ENCODE measurements at places on chromosomes 5 and 9.

- DNase-seq = no peak
Observed at GRCh38 chr5:162202285-162202880, 134.8 kb downstream of the GABRG2 start.

DNA sequence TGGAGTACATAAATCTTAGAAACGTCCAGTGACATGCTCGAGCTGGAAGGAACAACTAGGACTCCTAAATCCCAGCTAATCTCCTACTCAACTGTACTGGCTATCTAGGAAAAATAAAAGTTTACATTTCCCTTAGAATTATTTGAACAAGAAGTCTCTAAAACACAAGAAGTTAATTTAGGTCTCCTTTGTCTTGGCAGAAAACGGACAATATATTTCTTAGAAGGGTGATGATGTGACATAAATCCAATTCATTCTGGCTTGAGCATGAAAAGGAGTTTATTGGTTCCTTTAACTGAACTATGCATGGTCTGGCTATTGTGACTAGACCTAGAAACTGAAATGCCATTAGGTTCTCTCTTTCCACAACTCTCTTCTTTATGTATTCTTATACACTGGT, 1242.2 kb upstream of the DMAC1 start:
- no peak for DNase-seq

GRCh38 chr9:98551511-98552286, 157.0 kb downstream of the GABBR2 start:
- no peak for DNase-seq

DNA sequence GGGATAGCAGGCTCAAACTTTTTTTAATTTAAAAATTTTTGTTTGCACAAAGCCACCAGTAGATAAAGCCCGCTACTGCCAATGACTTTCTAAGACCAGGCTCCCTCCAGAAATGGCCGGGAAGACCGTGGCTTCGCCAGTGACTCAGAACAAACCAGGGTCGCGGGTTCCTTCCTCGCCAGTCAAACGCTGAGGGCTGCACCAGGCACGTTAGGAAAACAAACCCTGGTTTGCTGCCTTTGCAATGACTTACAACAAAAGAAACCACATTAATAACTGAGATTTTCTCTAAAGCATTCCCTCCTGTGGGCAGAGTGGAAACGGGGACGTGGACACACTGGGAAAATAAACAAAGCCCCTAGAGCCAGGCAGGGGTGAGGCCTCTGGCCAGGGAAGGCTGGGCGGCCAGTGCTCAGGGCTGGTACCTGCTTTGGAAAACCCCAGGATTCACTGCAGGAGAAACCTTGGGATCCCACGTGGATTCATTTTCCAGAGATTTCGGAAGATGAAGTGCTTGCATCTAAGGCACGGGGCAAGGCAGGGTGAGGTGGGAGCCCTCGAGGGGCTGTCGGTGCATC, 3.8 kb downstream of the PRRX2 start:
- no peak for DNase-seq

- DNase-seq = no peak
Observed at GRCh38 chr5:15799612-15800011, 299.6 kb downstream of the FBXL7 start.

- no peak for DNase-seq
Observed at GRCh38 chr5:7589800-7590199, 193.9 kb downstream of the ADCY2 start.

- no peak for DNase-seq
Observed at GRCh38 chr5:34598177-34598794, 57.8 kb upstream of the RAI14 start.

GRCh38 chr5:40623480-40624420, 56.0 kb upstream of the PTGER4 start:
- no peak for DNase-seq

DNA sequence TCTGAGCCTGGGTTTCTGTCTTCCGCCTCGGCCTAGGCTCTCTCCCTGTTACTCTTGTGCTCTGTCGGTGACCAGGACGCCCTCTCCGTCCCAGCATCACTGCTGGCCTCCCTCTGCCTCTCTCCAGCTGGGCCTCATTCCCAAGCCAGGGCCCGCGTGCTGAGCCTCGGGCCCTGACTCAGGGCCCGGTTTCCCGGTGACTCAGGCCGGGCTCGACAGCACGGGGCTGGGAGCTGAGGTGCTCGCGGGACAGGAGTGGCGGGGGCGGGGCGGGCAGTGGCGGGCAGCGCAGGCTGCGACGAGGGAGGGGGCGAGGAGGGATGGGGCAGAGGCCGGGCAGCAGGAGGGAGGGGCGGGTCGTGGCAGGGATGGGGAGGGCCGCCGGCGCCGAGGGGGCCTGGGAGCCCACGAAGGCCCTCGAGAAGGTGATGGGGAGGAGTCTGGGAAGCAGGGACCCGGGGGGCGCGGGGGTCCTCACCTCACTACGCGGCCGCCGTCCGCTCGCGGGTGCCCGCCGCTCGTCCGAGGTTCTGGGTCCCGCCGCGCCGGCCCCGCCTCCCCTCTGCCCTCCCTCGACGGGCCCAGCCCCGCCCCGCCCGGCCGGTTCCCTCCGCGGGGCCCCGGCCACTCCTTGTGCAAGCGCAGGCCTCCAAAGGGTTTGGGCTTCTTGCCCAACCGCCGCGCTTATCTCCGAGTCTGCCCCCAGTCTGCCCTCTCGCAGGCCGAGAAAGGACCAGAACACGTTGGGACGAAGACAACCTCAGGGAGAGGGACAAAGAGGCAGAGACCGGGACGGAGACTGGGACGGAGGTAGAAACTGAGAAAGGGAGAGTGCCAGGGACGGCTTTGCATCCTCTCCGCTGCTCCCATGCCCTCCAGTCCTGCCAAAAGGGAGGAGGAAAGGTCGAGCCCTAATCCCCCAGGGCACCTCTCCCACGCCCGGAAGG, at the start of gene ARAP3:
TSS of gene ARAP3 (minus strand) at position 536 of the 947 bp plus-strand sequence. CDS start 1,744 bp downstream, outside the sequence.
- DNase-seq = peak; percentile 96

GRCh38 chr5:101103874-101104273, 200.8 kb upstream of the ST8SIA4 start:
- no peak for DNase-seq

DNA sequence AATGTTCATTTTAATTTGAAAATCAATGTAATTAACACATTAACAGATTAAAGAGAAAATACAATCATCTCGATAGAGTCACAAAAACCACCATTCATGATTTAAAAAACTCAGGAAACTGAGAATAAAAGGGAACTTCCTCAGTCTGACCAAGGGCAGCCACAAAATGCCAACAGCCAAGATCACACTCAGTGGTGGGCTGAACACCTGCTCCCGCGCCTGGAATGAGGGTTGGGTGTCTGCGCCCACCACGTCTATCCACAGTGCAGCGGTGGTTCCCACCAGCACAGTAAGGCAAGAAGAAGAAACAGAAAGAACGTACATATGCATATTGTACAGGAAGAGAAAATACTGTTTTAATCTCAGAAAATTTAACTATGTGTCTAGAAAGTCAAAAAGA, 11.7 kb upstream of the NSMF start:
- peak; percentile 25 for DNase-seq

DNA sequence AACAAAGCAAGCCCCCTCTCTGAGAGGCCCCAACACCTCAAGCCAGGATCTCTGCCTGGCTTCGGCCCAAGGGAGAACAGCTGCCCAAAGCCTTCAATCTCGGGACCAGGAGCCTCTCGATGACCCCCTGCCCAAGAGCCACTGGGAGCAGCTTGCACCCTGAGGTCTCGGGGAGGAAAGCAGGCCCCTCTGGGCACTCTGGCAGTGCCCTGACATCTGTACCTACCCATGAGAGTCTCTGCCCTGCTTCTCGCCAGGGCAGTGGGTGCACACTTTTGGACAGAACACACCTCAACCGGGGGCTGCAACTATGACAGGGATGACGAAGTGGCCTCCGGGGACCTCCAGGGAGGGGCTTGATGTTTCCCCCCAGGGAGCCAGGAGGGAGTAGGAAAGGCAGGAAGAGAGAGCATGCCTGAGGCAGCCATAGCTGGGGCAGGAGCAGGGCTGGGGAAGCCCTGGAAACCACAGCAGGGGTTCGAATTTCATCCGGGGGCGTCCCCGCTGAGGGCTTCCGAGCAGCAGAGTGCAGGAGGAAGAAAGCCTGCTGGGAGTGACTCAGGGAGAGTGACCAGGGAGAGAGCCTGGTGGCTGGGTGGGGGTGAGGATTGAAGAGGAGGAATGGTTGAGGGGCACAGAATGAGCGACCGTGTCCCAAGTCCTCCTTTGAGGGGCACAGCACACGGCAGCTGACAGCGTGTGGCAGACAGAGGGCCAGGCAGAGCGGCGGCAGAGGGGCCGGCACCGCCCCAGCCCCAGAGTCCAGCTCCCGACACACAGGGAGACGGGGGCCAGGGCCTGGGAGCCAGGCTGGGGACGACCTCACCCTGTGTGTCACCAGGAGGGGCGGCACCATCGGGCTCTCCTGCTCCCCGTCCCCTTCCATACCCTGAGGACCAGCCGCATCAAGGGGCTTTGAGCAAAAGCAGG, 1.8 kb downstream of the LPCAT1 start:
- peak; percentile 73 for DNase-seq

DNA sequence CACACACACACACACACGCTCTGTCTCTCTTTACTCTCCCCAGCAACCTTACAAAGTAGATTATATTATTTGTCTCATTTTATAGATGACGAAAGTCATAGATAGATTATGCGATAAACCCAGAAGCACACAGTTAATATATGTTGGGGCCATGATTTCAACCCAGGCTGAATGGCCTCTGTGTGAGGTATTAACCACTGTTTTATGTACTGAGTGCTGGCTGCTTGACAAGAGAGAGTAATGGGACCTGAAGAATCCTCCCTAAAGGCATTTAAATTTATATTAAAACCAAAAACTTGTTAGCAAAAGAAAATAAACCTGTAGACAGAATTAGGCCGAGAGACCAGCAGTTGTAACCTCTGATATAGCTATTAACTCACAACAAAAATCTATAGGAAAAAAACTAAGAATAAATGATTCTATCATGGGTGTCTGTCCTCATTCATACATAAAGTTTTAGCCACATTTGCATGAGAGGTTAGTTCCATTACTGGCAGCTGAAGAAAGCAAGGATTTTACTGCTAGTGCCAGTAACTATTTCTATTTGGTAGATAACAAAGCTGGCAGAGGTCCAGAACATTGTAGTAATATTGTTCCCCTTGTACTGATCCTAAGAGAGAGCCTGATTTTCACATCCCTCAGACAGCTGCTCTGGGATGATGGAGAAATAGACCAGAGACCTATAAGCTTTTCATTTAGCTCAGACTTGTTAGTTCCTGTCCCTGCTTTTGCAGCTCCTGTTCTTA, 250.9 kb downstream of the ADGRV1 start:
- DNase-seq = no peak

DNA sequence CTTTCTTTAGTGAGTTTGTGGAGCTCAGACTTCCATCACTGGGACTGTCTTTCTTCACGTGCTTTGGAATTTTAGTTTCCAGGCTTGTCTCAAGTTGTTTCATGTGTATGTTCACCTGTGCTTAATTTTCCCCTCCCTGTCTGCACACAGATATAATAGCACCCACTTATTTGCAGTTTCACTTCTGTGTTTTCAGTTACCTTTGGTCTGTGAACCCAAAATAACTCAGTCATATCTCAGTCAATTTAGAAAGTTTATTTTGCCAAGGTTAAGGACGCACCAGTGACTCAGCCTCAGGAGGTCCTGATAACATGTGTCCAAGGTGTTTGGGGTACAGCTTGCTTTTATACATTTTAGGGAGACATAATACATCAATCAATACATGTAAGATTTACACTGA, 330.4 kb downstream of the ICE1 start:
- no peak for DNase-seq

DNA sequence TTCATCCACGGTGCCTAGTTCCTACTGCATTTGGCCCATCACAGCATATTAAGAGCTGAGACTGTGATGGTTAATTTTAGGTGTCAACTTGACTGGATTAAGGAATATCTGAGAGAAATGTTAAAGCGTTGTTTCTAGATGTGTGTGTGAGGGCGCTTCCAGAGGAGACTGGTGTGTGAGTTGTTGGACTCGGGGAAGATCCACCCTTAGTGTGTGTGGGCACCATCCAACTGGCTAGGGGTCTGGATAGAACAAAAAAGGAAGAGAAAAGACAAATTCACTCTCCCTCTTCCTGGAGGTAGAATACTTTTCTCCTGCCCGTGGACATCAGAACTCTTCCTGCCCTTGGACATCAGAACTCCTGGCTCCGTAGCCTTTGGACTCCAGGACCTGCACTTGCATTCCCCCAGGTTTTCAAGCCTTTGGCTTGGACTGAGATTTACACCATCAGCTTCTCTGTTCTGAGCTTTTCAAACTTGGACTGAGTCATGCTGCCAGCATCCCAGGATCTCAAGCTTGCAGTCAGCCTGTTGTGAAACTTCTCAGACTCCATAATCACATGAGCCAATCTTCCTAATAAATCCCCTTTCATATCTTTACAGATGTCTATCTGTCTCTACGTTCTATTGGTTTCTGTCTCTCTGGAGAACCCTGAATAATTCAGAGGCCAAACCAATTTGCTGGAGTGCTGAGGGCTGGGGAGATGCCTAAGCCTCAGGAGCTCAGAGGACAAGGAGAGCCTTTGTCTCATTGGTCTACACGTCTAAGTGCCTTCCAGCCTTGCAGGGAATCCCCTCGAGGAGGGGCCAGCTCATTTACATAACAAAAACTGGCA, 164.5 kb downstream of the DCP2 start:
- DNase-seq = no peak

- DNase-seq = no peak
Observed at GRCh38 chr9:119234636-119235035, 134.6 kb downstream of the BRINP1 start.

Measured in upper lobe of right lung (tissue), 1 donor.